ENCODE measurements at places on chromosomes 5 and 9. TPM values are rescaled to one million over a fixed set of nuclear protein-coding genes. Genes with fewer than 3 reads are reported as not detected.

GRCh38 chr9:26329974-26330373 lies 562.6 kb downstream of the CAAP1 start:
- no peak for DNase-seq

GRCh38 chr5:1136814-1137213 lies 25.0 kb upstream of the SLC12A7 start:
- DNase-seq, result no peak

DNA sequence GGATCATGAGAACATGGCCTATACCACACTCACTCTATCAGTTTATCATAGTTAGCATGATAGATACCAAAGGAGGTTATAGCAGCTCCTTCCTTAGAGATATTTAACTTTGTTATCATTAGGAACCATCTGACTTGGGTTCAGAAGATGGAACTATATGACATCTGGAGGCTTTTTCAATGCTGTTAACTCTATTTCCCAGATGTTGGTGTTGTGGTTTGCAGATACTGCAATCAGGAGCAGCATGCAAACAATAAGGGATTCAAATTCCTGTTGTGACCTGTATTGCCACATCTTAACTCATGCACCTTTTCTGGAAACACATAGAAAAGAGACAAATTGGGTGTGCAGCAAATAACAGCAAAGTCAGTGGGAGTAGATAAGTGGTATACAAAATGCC lies 201.7 kb downstream of the NNT start:
- DNase-seq, result no peak

- DNase-seq, result peak; percentile 45
Observed at GRCh38 chr5:176810081-176810597, at the start of gene UNC5A. Gene UNC5A, plus strand, starts transcription at chr5:176810559. Its CDS starts 192 bp downstream, at chr5:176810751.

SLC34A3 gene
- not detected for polyA plus RNA-seq

GRCh38 chr9:129401623-129402370 lies 219.1 kb downstream of the C9orf50 start:
- no peak for DNase-seq

DNA sequence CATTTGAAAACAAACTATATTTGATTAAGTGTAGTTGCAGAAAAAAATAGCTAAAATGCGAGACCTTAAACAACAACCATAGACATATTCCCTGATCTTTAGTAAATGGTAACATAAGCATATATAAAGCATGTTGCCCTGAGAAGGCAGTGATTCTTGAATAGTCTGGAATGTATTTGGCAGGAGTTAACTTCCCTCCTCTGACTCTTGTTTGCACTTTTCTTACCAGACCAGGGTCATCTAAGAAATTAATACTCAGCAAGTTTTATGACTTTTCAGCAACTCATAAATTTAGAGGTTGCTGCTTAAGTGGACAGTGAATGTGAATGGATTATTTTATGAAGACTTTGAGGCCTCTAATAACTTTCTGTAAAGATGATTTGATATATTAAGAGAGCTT lies 55.3 kb upstream of the NUDT12 start:
- DNase-seq, result no peak

GRCh38 chr5:113771483-113771882 lies 258.0 kb downstream of the YTHDC2 start:
- DNase-seq, result no peak

MTMR12 gene
- polyA plus RNA-seq, result 20.4 TPM

- DNase-seq, result no peak
Observed at GRCh38 chr5:35752012-35752411, 104.7 kb upstream of the IL7R start.

GRCh38 chr5:95027151-95027721 lies 257.7 kb downstream of the MCTP1 start:
- DNase-seq, result no peak

DNA sequence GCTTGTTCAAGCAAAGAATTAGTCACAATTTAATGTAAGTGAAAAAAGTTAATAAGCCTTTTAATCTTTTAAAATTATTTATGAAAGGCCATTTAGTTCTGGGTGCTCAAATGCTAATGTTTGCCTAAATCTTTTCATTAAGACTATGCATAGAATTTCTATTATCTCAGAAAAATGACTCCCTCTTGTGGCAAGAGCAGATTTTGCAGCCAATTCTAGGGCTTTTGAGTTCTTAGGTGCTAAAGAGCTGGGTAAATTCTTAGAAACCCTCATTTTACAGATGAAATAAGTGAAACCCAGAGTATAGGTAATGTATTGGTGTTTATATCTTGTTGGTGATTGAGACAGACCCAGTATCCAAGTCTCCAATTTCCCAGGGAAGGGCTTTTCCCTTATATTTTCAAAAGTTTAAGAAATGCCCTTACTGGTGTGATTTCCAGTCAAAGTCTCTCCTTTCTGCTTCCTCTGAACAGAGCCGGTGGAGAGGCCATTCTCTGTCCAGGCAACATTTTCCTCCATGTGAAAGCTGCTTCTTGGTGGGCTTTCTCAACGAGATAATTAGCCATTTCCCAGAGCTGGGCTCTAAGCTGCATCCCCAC lies 24.1 kb upstream of the PCSK5 start:
- no peak for DNase-seq

DNA sequence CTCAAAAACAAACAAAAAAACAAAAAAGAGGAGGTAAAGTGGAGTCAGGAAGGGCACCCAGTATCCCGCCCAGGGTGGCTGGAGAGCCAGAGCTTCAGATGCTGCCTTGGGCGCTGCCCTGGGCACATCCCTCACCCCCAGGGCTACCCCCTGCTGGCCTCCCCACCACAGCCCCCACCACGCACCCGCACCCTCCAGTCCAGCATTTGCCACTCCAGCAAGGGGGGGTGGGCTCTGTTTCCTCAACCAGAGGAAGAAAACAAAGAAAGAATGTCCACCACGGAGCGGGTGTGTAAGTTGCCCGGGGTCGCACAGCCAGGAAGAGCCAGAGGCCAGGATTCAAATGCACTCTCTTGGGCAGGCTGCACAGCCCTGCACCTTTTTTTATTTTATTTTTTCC lies 86.1 kb downstream of the NTNG2 start:
- DNase-seq, result no peak

DNA sequence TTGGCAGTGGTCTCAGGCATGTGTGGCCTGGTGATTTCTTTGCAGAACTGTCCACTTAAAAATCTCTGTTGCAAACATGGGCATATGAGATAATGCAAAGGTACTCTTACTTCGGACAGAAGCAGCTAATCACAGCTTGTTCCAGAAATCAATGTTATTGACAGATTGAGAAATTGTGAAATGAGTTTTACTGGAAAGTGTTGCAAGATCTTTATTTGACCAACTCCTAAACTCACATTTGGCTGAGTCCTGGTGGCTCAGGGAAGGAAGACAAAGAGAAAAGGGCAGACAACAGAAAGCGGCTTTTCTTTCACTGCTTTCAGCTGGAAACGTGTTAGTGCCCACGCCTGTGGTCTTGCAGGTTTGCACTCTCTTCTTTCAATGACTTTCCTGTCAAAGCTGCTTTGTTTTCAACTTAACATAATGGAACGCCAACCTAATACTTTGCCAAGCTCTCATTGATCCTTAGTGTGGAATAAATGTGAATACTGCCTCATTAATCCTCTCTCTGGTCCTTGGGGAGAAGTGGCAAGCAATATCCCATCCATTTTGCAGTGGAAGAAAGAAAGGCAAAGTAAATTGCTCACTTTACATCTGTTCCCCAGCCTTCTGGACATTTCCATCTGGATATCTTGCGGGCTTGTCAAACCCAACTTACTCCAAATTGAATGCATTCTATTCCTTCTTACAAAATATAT lies 586.4 kb downstream of the LRRC70 start:
- no peak for DNase-seq

DNA sequence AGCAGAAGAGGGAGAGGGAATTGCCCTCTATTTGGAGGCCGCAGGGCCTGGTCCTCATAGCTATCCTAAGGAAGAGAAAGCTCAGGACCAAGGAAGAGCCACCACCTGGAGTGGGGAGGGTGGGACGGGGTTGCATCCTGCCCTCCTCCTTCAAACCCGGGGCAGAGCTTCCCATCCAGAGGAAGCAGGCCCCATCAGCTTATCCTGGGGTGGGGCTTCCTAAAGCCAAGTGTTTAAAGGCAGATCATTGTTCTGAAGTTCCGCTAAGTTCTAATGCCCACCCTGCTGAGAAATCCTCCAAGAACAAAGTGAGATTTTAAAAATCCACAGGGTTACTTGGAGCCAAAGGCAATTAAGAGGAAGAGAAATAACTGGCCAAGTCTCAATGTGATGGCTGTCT lies 210.3 kb downstream of the C9orf152 start:
- DNase-seq, result no peak

SARDH gene
- 1.8 TPM for polyA plus RNA-seq

- no peak for DNase-seq
Observed at GRCh38 chr9:95105519-95106287, 211.8 kb downstream of the FANCC start.

DNA sequence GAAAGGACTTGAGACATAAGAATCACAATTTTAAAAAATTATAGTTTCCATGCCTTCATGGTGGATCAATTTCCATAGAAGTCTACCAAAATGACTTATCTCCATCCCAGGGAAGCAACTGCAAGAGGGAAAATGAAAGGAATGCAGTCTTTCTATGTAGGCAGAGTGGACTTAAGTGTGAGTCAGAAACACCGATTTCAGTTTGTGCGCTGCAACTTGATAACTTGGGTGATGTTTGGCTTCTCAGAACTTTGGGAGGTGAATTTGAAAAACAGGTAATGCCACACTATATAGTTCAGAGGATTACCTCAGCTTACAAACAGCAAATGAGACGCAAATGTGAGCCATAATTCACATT lies 708 bp upstream of the CSNK1G3 start:
- DNase-seq, result no peak

GRCh38 chr9:98520221-98520960 lies 188.3 kb downstream of the GABBR2 start:
- no peak for DNase-seq

BRINP1 gene
- not detected for polyA plus RNA-seq

DNA sequence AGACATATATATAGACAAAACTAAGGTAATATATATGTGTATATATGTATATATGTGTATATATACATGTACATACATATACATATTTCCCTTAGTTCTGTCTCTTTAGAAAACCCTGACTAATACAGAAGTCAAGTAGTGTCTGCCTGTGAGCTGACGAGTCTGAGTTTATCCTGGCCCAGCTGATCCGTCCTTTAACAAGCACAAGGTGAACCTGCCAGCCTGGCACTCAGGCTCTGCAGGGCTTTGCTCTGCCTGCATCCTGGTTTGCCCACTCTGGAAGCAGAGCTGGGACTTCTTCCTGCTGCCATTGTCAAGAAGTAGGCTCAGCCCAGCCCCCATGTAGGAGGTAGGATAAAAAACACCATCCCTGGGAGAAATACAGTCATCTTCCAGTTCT lies 388.0 kb downstream of the ICE1 start:
- DNase-seq, result no peak

COL5A1 gene
- polyA plus RNA-seq, result 0.43 TPM

- DNase-seq, result no peak
Observed at GRCh38 chr5:161007879-161008278, 155.9 kb upstream of the ATP10B start.

CCDC192 gene
- not detected for polyA plus RNA-seq

DNA sequence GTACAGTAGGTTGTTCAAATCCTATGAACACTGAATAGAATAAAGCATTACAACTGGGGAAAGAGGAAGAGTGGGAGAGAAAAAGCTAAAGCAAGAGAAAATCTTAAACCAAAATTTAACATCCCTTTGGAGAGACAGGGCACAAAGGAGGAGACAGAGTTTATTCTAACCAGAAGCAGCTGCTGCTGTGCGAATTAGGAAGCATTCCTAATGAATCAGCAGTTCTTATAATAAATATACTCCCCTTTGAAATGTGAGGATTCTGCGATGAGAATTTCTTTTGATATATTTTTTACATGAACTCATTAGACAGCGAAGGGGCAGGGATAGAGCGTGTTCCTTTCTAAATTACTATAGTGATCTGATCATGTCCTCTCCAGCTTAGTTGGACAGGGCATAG lies 233.4 kb downstream of the DENND1A start:
- DNase-seq, result no peak

RAD50 gene
- 34.6 TPM for polyA plus RNA-seq

GRCh38 chr5:122200865-122201264 lies 71.5 kb downstream of the ZNF474 start:
- DNase-seq, result no peak

- DNase-seq, result no peak
Observed at GRCh38 chr5:36934740-36935356, 58.3 kb downstream of the NIPBL start.

GRCh38 chr5:57626703-57627102 lies 144.1 kb upstream of the ACTBL2 start:
- no peak for DNase-seq

GRCh38 chr9:36798350-36799065 lies 225.8 kb downstream of the MELK start:
- no peak for DNase-seq

GRCh38 chr9:8640761-8641160 lies 841.2 kb upstream of the DMAC1 start:
- DNase-seq, result no peak

PCDH12 gene
- polyA plus RNA-seq, result 0.07 TPM

GRCh38 chr9:89661956-89662717 lies 57.3 kb downstream of the GADD45G start:
- no peak for DNase-seq

- DNase-seq, result no peak
Observed at GRCh38 chr5:61328791-61329549, 3.1 kb upstream of the ZSWIM6 start.

EPB41L4B gene
- not detected for polyA plus RNA-seq
